ENCODE measurements at places on chromosomes 7 and 10.

GRCh38 chr7:43394441-43395130 is 188.3 kb upstream of the STK17A start:
- no peak for DNase-seq

DNA sequence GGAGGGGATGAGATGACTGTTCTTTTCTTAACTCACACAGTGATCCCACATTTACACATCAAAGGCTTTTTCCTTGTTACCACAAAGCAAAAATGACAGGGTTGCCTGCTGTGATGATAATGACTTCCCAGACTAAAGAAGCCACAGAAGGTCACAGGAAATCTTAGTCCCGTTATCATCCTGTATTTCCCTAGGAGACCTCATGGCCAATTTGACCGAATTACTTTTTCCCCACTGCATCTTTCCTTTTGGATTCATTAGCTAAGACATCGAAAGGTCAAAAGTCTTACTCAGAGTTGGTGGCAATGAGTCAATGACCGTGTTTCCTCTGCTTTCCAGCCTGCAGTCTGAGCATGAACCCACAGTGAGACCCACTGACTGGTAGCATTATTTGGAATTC is 130.1 kb upstream of the INHBA start:
- DNase-seq, result no peak

DNA sequence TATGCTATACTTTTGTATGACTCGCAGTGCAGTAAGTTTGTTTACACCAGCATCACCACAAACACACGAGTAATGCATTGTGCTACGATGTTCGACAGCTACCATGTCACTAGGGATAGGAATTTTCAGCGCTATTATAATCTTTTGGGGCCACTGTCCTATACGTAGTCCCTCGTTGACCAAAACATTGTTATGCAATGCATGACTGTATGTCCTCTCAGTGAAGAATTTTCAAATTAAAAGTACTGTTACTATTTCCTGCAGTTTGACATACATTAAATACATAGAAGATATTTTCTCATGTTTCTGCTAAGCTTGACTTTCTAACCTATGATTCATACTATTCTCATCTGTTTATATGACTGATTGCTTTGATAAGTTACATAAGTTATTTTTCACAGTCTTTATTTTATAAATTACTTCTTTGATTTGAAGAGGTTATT is 203.6 kb downstream of the VTI1A start:
- DNase-seq, result no peak

DNA sequence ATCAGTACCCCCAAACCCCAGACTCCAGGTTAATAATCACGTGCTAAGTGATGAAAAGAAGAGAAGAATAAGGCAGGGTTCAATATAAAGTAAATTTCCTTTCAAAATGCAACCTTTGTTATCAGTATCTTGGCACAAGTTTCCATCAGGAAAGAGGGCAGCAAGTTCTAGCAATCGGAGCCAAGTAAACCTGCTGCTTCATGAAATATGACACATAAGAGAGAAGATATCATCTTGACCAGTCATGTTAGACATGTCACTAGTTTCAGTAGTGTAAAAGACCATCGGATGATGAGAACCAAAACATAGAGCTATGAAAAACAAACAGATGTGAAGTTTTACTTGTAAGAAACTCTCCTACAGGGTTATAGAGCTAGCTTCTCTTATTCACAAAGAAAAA is 44.0 kb downstream of the AASS start:
- DNase-seq, result no peak

DNA sequence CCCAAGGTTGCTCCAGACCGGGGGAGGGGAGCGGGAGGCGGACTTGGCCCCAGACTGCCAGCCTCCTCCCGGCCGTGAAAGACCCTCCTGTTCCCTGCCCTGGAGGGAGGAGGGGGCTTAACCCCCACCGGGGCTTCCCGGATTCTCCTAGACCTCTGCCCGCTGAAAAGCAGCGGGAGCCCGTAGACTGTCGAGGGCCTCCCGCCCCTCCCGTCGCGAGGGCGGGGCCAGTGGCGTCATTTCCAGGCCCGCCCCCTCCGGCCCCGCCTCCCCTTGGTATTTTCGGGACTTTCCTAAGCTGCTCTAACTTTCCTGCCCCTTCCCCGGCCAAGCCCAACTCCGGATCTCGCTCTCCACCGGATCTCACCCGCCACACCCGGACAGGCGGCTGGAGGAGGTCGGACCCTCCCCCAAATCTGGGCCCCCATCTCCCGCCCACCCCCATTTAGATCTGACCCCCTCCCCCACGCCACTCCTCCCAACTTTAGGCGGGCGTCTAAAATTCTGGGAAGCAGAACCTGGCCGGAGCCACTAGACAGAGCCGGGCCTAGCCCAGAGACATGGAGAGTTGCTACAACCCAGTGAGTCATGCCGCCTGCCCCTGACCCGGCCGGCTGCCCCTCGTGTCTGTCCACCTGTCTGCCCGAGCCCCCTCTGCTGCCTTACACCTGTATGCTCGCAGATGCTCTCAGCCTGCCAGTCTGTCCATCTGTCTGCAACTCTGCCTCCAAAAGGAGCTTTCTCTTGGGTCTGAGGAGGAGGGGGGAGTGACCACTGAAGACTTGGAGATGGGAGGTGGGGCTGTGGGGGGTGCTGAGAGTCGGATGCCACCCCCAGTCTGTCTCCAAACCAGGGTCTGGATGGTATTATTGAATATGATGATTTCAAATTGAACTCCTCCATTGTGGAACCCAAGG is at the start of gene NFKB2:
Gene NFKB2 (plus strand): TSS at position 306 of the 917 bp plus-strand sequence. CDS start 255 bp downstream, at position 561.
- DNase-seq, result peak; percentile 40

DNA sequence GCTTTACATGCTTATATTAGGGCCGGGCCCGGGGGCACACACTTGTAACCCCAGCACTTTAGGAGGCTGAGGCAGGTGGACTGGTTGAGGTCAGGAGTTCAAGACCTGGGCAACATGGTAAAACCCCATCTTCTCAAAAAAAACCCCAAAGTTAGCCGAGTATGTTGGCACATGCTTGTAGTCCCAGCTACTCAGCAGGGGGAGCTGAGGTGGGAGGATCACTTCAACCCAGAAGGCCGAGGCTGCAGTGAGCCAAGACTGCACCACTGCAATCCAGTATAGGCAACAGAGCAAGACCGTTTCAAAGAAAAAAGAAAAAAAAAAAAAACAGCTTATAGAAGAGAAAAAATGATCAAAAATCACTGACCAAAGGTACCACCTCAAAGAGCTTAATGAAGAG is 63.1 kb downstream of the AMZ1 start:
- DNase-seq, result no peak

GRCh38 chr7:106111655-106112117 is 426 bp downstream of the SYPL1 start:
- peak; percentile 42 for DNase-seq

All from NCI-H1694 treated with DMSO at 0.1 percent for 48 hours (cell line).